ENCODE measurements at places on chromosomes 4 and X.

GRCh38 chr4:100422894-100423293, 94.9 kb downstream of the EMCN start:
- DNase-seq = no peak

DNA sequence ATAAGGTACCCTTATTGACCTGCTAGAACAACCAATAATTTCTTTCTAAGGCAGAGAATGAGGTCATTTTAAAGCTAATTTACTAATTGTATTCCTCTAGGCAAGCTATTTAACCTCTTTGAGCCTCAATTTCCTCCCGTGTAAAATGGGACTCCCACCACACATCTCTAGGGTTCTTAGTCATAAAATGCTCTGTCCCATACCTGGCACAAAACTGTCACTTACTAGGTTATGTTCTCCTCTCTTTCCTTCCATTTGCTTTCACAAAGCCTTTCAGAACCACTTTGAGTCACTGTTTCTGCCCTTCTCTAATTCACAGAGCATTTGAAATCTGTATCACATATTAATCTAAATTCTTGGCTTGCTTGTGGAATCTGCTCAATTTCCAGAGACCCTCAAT, 2.4 kb upstream of the GPR82 start:
- DNase-seq = no peak

- DNase-seq = no peak
These were observed 76.6 kb downstream of the ARHGAP10 start for GRCh38 chr4:147808447-147808846.

- DNase-seq = peak; percentile 79
These were observed 1.0 kb downstream of the CNOT6L start for GRCh38 chr4:77818073-77818601.

- no peak for DNase-seq
These were observed 40.0 kb downstream of the RAPGEF2 start for GRCh38 chr4:159142681-159143384.

DNA sequence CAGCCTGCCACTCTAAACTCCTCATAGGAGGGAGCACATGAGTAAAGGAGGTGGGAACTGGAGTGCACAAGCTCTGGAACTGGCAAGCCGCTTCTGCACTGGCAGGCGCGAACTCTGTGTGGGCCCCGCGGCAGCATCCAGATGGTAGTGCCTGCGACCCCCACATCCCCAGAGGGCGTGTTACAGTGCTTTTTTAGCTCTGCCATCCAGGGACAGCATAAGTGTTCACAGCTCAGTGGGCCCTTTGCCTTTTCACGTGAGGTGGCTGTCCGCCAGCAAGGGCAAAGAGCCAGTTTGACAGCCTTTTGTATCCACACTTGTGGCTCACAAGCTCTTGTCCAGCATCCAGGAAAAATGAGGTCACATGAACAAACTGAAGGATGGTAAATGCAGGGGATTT, 581.6 kb upstream of the DIAPH2 start:
- DNase-seq = no peak

- DNase-seq = no peak
These were observed 531 bp downstream of the DGKQ start for GRCh38 chr4:972651-973424.

DNA sequence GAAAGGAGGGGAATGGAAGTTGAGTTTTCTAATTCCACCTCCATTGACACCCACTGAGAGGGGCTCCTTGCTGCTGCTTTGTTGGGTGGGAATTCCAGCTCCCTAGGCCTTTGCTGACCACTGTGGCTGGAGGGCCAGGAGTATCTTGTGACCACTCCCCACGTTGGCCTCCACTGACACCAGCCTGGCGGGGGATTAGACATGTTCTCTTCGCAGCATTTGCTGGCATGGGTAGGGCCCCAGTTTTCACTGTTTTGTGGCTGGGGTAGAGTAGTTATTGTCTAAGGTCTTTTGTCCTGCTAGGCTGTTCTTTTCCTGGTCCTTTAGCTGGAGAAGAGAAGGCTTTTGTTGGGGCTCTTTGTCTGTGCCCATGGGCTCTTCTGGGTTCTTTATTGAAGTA, 116.7 kb downstream of the CDKL5 start:
- no peak for DNase-seq

- peak; percentile 36 for DNase-seq
These were observed 35.5 kb downstream of the F8 start for GRCh38 chrX:154986826-154987575.

DNA sequence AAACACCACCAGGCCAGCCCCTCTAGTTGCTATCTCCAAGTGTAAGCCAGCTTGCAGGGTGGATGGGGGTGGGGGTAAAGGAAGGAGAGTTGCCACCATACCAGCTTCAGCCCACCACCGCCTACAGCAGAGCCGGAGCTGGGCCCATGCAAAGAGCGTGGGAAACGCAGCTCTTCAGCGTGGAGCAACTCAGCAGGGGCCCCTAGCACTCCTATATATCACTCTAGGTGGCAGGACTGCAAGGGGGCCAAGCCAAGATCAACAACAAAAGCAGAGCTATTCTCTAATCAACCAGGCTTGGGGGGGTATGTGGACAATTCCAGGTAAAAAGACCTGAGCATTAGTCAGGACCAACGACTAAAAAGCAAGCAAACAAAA, 35.5 kb upstream of the IQSEC2 start:
- no peak for DNase-seq

GRCh38 chr4:141905751-141906150, 269.4 kb downstream of the IL15 start:
- no peak for DNase-seq

GRCh38 chr4:17894421-17894820, 83.6 kb downstream of the NCAPG start:
- no peak for DNase-seq

DNA sequence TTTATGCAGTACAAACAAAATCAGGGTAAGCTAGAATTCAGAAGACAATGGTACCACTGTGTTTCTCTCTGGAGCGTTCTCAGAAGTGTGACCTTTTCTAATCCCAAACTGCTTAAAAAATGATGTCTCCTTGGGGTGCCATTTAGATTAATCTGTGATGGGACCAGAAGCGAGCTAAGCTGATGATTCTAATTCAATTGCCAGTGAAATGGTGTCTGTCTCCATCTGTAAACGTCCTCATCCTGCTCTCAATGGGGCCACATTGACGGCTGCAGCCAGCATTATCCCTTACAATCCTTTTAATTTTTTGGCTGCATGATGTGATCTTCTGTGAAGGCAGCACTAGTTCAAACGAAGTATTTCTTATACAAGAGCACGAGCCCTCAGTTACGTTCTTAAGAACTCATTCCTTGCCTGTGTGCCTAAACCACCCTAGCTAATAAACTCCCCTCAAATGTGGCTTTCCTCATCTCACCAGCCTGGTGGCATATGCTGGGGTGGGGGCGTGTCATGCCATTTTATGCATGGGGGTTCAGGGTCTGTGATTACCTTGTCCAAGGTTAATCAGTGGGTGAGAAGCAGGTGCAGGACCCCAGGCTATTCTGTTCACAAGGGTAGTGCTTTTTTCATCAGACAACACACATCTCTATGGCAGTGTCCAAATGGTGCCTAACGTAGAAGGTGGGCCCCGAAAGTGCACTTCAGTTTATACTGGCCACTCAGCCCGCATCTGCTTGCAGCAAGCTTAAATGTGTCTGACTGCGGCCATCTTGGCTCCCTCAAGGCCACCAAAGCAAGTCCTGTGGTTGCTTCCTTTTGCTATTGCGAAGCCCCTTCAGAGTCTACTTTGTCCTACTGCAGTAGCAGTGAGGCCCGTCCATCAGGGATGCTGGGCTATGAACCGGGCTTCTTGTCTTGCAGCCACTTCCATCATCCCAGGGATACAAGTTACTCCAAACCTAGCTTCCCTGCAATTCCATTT, 45.7 kb upstream of the SLC2A9 start:
- no peak for DNase-seq

DNA sequence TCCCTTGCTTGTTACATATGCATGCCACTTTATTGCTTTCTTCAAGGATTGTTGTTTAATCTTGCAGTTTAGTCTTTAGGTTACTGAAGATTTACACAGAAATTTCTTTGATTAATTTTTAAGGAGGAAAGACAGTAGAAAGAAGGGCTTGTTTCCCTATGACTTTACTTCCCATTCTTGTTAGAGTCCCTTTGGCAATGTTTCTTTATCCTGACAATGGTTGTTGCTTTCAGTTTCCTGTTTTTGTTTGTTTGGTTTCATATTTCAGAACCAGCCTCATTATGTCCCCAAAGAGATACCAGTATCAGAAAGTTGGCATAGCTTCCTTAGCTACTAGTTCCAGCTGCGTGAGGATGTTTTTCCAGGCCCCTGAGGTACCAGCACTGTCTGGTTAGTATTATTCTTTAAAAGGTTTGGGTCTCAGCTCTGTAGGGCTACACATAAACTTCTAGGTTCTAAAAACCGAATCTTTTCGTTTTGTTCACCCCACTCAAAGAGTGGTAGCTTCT, 61.3 kb upstream of the UNC5C start:
- no peak for DNase-seq

DNA sequence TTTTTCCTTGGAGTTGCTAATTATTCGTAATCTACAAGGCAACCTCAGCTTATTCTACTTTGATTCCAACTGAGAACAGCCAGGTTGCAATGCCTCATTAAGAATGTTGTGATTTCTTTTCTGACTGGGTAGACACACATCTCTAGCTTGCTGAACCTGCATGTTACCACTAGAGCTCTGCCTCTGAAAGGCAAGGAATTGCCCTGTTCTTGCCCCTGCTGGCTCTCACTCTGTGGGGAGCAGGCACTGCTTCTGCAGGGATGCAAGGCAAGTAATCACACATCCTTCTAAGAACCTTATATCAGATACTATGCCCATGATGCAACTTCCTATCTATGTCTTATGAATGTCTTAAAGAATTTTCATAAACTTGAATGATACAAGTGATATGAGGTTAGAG, 503.2 kb downstream of the PACRGL start:
- DNase-seq = no peak

GRCh38 chr4:1462009-1462767, 55.9 kb upstream of the NKX1-1 start:
- no peak for DNase-seq

GRCh38 chr4:103158760-103159159, 39.4 kb downstream of the CENPE start:
- no peak for DNase-seq

- no peak for DNase-seq
These were observed 359.1 kb downstream of the DACH2 start for GRCh38 chrX:86507331-86507730.

DNA sequence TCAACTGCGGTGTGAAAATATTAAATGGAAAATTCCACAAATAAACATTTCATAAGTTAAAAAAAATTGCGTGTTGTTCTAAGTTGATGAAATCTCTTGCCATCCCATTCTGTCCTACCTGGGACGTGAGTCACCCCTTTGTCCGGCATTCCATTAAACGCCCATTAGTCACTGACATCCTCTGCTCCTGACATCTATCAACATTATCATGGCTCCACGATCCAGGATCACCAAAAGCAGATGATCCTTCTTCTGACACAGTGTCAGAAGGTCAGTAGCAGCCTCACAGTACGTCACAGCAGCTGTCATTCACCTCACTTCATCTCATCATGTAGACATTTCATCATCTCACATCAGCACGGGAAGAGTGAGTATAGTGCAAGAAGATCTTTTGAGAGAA, 125.7 kb downstream of the ZNF827 start:
- DNase-seq = no peak

DNA sequence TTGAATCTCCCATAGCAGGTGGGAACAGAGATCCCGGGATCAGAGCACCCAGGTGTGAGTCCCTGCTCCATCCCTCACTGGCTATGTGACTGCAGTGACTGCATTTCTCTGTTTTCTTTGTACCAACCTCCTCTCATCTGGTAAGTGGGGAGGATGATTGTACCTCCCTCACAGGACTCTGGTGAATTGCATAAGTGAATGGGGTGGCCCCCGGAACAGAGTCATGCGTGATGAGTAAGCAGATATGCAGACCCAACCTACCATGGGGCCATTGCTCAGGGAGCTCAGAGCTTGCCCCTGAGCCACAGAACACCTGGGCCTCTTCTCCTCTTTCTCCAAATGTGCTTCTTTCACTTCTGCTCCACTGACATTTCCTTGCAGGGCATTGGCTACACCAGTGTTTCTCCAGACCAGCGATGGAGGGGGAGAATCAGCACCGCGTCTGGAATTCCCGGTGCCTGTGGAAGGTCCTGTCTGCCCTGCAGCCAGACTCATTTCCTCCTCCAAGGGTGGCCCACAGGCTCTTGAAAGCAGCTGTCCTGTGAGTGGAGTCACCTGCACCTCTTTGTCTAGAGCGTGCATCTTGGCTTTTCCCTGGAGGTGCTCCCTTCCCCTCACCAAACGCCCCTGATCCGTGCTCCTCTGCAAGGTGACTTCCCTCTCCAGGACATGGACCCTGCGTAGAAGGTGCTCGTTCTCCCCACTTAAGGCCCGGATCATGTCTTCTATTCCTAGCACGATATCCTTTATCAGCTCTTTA, 30.0 kb downstream of the C4orf50 start:
- no peak for DNase-seq

GRCh38 chrX:96838537-96838936, 45.2 kb upstream of the RPA4 start:
- DNase-seq = no peak

GRCh38 chr4:183337833-183338232, 15.6 kb upstream of the CLDN24 start:
- no peak for DNase-seq

GRCh38 chr4:16669036-16669435, 229.4 kb downstream of the LDB2 start:
- DNase-seq = no peak

- DNase-seq = peak; percentile 33
These were observed 227.6 kb upstream of the HDX start for GRCh38 chrX:84729809-84730208.

- DNase-seq = peak; percentile 34
These were observed 378.4 kb downstream of the ANKRD50 start for GRCh38 chr4:124334119-124334518.
